ENCODE measurements at places on chromosomes 5 and 9. TPM values are rescaled to one million over a fixed set of nuclear protein-coding genes. Genes with fewer than 3 reads are reported as not detected.

The ANKRD31 gene
- total RNA-seq: 0.32 TPM

The PKD2L2 gene
- not detected for total RNA-seq

The EDIL3 gene
- total RNA-seq: not detected

The TRIM36 gene
- 0.34 TPM for total RNA-seq

The HAND1 gene
- not detected for total RNA-seq

The COL5A1 gene
- total RNA-seq: 1.3 TPM

The SPINK7 gene
- total RNA-seq: not detected

The LCN10 gene
- total RNA-seq: 1.0 TPM

The FBXL17 gene
- 5.9 TPM for total RNA-seq

DNA sequence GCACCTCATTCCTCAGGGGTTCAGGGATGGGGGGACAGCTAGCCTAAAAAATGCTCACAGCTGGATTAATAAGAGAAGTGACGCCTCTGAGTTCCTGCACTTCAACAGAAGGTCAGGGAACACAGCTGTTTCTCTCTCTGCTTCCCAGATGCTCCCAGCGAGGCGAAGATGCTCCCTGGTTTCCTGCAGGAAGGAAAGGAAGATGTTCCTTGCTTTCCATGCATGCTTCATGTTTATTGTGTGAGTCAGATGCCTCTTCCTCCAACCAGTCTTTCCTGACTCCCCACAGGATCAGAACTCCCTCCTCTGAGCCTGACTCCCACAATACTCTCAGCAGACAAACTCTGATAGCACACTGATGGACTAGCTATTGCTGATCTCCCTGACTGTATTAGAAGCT, 71.9 kb downstream of the MFAP3 start:
- ATAC-seq: no peak

GRCh38 chr5:77163453-77163852, 47.0 kb upstream of the PDE8B start:
- ATAC-seq: no peak

DNA sequence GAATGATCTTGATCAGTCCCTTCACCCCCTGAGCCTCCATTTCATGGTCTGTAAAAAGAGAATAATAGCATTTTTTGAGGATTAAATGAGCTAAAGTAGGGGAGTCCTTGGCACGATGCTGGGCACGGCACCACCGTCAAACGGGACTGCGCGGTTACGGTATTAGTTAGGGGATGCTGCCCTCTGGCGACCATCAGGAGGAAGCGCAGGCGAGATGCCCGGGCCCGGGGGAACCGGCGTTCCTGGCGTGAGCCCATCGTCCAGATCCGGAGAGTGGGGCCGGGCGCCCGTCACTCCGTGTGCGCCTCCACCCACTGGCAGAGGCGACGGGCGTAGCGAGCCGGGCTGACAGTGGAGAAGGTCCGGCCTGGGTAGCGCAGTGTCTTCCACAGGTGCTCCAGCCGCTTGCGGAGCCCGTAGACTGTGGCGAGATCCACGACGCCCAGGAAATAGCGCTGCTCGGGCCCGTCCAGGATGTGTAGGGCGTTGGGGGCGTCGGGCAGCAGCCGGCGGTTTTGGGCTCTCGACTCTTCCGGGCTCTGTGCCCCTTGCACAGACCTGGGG, 4.8 kb upstream of the ST6GALNAC4 start:
- ATAC-seq: peak; percentile 37

DNA sequence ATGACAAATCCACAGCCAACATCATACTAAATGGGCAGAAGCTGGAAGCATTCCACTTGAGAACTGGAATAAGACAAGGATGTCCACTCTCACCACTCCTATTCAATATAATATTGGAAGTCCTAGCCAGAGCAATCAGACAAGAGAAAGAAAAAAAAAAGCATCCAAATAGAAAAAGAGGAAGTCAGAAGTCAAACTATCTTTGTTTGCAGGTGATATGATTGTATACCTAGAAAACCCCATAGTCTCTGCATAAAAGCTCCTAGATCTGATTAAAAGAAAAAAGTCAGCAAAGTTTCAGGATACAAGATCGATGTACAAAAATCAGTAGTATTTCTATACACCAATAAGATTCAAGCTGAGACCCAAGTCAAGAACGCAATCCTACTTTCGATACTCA, 66.1 kb downstream of the OSMR start:
- ATAC-seq: no peak

DNA sequence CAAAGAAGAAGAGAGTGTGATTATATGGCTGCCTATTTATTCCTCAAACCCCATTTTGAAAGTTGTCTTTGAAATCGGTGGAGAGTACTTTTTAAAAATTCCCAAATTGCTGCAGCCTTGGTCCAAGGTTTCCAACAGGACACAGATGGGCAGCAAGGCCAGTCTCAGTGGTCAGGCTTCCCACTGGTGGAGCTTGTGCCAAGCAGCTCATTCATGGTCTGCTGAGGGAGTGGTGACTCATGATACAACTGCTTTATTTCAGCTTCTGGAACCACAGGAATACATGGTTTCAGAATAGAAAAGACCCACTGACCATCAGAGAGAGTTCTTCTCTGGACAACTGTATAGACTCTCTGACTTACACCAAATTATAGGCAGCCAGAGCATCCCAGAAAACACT, 673.1 kb upstream of the KLF4 start:
- no peak for ATAC-seq

GRCh38 chr5:172005708-172006320, 624 bp downstream of the FBXW11 start:
- ATAC-seq: peak; percentile 4

GRCh38 chr5:52822437-52822836, 34.7 kb downstream of the ITGA1 start:
- no peak for ATAC-seq

DNA sequence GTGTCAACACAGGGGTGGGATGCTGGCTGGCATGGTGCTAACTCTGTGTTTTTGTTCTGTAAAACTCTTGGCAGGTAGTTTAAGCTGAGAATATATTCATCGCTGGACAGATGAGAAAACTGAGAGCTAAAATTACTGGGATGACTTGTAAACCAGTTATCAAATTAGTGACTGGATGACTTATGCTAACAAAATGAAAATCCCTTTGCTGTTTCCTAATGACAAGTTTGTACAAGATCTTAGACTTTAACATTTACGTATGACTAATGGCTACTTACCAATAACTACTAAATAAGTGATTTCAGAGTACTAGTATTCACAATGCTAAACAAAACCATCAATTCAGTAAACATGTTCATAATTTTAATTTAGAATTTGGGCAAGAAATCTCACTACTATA, 854.8 kb upstream of the ARRDC3 start:
- ATAC-seq: no peak

DNA sequence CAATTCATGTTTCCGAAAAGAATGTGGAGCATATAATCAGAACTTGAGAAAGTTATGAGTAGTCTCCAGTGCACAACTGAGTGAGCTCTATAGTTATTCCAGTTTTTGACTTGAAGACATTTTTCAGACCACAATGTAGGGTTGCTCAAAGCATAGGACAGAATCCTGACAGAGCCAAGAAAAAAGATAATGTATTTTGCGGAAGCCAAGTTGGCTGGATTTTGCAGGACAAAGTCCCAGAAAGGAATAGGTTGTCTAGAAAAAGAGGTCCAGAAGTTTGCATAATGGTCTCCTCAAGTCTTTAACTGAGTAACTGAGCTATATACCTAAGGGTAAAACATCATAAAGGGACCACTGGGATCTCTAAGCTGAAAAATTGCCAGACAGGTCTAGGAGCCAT, 1028.0 kb downstream of the TAF11L14 start:
- ATAC-seq: no peak

DNA sequence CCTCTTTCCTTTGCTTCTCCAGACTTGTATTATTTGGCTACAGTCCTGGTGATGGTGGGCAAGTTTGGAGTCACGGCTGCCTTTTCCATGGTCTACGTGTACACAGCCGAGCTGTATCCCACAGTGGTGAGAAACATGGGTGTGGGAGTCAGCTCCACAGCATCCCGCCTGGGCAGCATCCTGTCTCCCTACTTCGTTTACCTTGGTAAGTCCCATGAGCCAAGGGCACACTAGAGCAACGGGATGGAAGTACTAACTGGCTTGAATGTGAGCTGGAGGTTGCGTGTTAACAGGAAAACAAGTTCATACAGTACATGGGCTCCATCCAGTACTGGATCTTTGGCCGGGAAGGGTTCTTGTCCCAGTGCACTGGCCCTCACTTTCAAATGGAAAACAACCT, 22.9 kb downstream of the SLC22A5 start:
- ATAC-seq: no peak

- no peak for ATAC-seq
Observed at GRCh38 chr5:141615991-141616720, 2.6 kb downstream of the DIAPH1 start.

- ATAC-seq: no peak
Observed at GRCh38 chr9:91154686-91155085, 207.0 kb downstream of the AUH start.

DNA sequence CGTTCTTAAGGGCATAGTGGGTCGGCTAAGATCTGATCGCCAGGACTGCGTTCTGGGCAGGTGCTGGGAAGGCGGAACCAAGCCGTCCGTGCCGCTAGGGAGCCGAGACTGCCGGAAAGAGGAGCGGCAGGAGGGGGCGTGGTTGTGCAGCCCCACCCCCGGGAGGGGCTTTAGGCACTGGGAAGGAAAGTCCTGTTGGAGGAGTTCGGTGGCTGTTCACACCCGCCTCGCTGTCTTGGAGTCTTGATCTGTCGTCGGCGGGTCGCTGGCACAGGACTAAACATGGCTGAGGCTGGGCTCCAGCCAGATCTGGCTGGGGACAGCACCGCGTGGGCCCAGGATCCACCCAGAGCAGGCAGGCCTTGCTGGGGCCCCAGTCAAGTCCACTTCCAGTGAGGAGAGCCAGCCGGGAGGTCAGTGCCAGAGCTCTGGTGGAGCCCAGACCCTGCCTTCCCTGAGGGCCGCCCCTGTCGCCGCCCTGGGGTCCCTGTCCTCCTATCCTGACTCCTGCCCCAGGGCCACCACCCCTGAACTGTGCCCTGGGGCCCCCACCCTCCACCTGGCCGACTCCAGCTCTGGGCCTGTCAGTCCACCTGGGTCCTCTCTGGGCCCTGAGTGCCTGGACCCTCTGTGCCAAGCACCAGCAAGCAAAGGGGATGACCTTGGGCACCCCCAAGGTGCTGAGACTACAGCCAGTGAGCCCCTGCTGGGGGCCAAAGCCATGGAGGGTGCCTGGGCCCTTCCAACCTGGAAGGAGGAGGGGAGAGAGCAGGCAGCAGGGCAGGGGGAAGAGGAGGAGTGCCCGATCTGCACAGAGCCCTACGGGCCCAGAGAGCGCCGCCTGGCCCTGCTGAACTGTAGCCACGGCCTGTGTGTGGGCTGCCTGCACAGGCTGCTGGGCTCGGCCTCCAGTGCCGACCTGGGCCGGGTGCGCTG, 4.5 kb downstream of the RNF208 start:
- no peak for ATAC-seq

GRCh38 chr9:123851851-123852250, 78.1 kb downstream of the DENND1A start:
- no peak for ATAC-seq

DNA sequence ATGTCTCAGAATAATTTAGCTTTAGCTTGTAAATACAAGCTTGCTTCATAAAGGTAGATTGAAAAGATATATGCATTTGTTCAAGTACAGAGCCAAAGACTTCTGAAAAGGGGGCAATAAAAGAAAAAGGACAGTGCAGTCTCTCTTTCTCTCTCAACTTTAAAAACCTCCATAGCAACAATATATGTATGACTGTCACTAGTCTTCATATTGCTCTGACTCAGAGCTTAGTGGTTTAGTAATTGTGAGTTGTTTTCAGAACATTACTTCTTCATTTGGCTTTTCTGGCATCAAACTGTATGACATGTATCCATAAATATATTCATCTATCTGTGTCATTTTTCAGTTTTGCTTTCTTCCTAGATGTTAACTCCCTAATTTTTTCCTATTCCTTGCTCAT, 194.6 kb upstream of the KIF2A start:
- ATAC-seq: peak; percentile 75
